ENCODE measurements at places on chromosomes 12 and 14. TPM values are rescaled to one million over a fixed set of nuclear protein-coding genes. Genes with fewer than 3 reads are reported as not detected.
A peak's percentile ranks its signal among the peaks of the same experiment; 100 is the strongest.

- no peak for DNase-seq
These were observed 552.1 kb upstream of the FBXO33 start for GRCh38 chr14:39984323-39984722.

GRCh38 chr12:40820794-40821484 lies 128.7 kb downstream of the CNTN1 start:
- DNase-seq, result no peak

GRCh38 chr12:124776125-124776513 lies 87.5 kb downstream of the SCARB1 start:
- DNase-seq, result no peak

GRCh38 chr12:123946152-123946515 lies 26.5 kb downstream of the CCDC92 start:
- DNase-seq, result no peak

DNA sequence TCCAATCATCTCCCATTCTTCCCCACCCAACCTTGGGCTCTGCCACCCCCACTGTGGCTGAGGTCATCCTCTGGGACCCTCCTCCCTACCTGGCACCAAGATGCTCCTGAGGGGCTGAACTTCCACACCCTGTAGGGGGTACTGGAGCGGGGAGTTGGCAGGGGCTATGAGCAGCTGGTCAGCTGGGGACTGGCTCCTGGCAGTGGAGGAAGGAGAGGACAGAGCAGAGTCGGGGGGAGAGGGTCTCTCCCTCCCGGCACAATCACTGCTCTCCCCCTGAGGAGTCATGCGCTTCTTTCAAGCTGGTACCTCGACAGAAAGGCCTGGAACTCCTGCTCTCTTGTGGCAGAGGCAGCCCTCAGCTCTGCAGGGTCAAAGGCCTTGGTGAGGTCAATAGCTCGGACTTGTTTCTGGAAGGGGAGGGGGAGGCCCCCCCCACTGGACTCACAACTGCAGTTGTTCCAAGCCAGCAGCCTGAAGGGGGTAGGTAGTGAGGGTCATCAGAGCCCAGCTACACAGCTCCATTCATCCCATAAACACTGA lies 2.0 kb downstream of the B4GALNT1 start:
- DNase-seq, result no peak

DNA sequence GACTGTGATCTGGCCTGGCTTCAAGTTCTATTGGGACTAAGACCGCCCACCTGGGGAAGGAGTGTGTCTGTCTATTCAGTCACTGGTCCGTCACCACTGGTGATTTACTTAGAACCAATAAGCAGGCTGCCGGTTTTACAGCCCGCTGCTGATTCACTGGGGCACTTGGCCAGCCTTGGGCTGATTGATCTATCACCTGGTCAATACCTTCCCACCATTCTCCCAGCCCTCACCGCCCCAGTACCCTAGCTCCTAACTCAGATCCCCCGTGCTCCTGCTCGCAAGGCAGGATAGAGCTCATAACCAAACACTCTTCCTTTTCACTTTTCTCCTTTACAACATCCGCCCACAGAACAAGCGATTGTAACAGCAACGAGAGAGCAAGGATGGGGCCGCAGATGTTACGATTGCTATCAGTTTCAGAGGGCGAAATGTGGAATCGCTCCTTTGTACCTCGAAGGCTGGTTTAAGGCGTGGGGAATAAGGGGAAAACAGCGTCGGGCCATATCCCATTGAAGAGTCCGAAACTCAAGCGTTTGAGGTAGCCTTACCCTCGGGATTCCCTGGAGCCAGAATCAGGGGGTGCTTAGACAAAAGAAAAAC lies 672 bp downstream of the RDH11 start:
- DNase-seq, result peak; percentile 89

Gene GPX2
- 254 TPM for total RNA-seq

Gene HNRNPC
- 206 TPM for total RNA-seq

DNA sequence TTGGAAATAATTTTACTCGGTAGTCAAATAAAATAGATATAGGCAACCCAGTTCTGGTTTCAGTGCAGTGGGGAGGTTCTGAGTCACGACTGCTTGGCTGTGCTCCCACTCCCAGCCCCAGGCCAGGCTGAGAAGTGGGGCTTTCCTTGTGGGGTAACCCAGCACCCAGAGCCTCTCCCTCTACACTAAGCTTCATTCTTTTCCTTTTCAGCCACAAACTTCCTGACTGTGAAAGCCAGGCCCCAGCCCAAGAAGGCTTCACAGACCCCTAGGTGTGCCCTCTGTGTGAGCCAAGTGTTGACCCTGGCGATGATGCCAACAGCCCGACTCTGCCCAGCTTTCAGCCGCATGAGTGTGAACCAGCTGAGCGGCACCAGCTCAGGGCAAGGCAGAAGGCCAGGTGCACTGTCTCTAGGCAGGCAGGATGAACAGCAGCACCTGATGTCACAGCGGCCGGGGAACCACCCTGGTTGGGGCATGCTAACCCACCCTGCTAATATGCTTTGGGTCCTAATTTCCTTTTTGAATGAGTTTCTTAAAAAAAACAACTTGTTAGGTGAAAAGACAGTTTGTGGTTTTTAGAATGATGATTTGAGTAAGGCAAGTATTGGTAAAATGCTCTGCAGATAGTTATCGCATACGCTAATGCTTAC lies 42.2 kb upstream of the ATP23 start:
- DNase-seq, result no peak

Gene SIX1
- not detected for total RNA-seq
